ENCODE measurements at places on chromosomes 6 and 20.

GRCh38 chr6:41497994-41498393 lies 48.2 kb upstream of the FOXP4 start:
- no peak for DNase-seq

DNA sequence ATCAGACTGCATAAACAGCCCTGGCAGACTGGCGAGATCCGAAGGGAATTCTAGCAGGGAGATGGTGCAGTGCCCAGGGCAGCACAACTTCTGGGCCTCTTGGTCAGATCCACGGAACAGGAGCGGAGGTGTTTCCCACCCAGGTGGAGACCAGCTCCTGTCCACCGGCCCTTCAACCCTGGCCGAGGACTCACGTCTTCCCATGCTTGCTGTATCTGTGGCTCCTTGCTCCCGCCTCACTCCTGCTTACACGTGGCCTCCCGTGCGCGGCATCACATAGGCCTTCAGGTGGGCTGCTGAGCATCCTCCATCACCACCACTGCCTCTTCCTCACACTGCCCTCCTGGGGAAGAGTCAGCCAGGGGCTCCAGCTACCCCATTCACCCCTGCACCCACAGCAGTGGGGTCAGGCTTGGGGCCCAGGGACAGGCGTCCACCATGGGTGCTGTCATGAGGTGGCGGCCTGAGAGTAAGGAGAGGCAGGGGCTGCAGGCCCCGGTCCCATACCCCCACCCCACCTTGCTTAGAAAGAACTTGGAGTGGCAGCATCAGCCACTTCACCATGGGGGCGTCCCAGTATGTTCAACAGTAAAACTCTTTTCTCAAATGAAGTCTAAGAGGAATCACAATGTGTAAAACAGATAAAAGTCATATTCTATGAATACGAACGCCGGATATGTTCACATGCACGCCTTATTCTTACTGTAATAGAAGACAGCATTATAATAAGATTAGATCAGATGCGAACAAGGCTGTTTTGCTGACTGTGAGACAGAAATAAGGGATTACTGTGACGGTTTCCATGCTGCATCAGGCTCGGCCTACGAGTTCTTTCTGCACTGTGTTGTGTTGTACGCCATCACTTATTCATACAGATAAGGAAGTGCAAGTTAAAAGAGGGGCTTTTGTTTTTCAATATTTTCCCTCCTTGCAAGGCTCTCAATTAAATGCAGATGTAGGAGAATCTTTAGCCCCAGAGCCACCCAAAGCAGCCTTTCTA lies 165.4 kb downstream of the GRM4 start:
- no peak for DNase-seq

DNA sequence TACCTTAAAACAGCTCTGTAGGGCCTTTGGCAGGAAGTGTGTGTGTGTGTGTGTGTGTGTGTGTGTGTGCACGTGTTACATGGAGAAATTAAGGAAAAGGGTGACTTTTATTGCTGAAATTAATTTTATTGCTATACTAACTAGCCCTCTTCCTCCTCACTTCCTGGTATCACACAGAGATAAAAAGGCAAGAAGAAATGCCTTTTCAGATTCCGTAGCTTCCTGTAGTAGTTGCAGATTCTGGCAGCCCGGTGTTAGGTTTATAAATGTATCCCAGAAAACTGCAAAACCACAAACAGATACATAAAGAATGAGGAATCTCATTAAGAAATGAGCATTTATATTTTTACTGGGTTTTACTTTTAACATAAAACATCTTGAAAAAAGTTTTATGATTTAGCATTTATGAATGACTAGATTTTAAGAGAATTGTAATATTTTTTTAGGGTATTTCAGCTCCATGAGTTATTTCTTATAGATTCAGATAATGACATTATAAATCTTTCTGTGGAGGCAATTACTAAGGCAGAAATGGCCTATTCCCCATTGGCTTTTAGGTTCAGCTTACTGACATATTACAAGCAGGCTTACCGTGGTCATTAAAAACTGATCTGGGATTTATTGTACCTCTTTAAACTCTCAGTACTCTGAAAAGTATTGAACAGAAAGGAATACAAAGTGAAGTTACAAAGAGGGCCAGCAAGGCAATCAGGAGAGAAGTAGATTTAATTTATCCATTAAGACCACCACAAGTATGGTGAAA lies 249.1 kb upstream of the TSHZ2 start:
- DNase-seq = no peak

GRCh38 chr6:130020073-130020906 lies 1.9 kb downstream of the L3MBTL3 start:
- peak; percentile 41 for DNase-seq

DNA sequence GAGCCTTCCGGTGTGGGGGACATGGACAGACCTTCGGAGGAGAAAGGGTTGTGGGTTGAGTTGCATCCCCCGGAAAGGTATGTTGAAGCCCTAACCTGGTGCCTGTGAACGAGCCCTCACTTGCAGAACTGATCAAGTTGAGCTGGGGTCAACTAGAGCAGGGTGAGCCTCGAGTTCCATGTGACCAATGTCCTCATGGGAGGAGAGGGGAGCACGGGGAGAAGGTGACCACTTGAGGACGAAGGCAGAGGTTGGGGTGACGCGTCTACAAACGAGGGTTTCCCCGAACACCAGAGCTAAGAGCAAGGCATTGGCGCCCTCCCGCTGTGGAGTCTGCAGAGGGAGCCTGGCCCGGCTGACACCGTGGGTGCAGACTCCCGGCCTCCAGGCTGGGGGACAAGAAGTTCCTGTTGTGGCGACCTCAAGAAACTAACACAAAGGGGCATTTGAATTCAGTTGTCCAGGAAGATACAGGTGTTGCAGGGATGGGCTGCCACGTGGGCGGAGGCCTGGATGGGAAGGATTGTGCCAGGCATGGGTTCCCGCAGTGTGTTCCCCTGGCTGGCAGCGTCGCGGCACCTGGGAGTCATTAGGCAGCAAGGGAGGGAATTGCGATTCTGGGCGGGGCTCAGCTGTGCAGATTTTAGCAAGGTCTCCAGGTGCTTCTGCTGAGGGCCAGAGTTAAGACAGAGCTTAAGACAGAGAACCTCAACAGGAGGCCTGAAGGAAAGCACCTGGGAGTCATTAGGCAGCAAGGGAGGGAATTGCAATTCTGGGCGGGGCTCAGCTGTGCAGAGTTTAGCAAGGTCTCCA lies 20.4 kb upstream of the UNC93A start:
- no peak for DNase-seq

DNA sequence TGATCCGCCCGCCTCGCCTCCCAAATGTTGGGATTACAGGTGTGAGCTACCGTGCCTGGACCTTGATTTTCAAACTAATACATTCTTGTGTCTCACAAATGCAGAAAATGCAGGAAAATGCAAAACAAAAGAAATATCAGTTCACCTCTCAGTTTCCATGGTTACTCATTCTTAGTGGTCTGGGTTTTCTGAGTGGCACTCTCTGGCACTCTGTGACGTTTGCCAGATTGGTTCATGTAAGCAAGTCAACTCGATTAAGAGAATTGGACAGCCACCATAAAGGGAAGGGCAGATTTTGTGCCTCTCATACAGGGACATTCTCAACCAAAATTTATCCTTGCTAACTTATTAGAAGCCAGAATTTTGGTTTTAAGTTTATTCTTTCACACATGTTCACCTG lies 8.6 kb downstream of the CMTR1 start:
- no peak for DNase-seq

DNA sequence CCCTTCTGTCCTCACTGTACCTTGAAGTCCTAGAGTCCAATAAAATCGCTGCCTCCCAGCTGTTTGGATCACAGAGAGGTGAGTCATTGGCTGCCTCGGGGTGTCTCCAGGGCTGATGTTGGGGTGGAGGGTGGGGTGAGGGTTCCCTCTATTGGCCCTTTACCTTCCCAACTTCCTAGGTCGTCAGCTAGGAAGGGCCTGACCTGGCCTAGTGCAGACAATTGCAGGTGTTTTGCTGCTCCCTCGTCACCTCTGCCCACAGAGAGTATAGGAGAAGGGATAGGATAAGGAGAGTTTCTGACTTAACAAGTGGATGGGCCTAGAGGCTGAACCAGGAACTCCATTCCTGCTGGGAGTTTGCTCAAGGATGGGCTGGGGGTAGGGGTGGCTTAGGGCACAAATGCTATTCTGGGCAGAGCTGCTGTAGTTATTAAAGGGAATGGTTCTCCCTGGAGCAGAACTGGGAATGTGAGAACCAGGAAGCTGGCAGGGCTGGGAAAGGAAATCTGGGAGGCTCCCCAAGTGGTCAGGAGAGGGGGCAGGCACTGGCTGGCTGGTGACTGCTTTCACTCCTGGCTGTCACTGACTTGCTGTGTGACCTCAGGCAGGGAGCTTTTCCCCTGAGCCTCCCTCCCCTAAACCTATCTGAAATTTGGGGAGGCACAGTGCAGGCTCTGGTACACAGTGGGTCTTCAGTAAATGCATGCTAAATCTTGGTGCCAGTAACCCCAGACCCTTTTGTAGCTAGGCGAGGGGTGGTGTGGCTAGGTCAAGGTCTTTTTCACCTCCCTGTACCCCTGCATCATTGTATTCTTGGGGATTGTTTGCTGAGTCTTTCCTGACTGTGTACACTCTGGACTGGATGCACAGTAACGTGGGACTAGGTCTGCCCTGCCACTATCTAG lies 1.5 kb downstream of the TP53INP2 start:
- no peak for DNase-seq

- DNase-seq = no peak
Measured at GRCh38 chr20:13101276-13101675, 92.5 kb downstream of the SPTLC3 start.

DNA sequence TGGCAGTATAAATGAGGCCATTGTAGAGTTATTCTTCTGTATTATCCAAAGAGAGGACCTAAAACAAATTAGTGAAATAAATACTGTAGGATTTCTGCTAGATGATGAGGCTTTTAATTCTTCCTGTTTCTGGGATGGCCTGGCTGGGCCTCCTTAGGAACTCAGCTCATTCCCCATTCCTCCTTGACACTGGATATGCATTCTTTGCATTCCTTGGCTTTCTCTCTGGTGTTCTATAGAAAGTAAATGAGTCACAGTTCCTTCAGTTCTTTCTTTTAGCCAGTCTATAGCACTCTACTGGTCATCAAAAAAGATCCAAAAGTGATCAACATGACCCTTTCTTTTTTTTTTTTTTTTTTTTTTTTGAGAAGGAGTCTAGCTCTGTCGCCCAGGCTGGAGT lies 8.6 kb downstream of the OR10C1 start:
- no peak for DNase-seq

DNA sequence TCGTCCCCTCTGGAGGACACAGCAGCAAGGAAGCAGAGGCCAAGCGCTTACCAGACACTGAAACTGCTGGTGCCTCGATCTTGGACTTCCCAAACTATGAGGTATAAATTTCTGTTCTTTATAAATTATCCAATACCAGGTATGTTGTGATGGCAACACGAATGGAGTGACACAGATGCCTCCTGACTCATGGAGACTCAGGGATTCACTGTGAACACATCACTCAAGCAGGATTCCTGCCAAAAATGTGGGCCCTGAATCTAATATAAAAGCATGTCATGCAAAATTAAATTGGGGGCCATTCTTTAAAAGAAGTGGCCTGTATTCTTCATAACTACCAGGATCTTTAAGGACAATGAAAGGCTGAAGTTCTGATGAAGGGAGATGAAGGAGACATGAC lies 52.5 kb upstream of the SLC22A23 start:
- DNase-seq = no peak

- peak; percentile 82 for DNase-seq
Measured at GRCh38 chr20:3000852-3001523, 42.4 kb upstream of the GNRH2 start.

GRCh38 chr20:37990571-37991151 lies 42.6 kb downstream of the TTI1 start:
- DNase-seq = peak; percentile 69

GRCh38 chr6:15294504-15294903 lies 48.6 kb downstream of the JARID2 start:
- no peak for DNase-seq

DNA sequence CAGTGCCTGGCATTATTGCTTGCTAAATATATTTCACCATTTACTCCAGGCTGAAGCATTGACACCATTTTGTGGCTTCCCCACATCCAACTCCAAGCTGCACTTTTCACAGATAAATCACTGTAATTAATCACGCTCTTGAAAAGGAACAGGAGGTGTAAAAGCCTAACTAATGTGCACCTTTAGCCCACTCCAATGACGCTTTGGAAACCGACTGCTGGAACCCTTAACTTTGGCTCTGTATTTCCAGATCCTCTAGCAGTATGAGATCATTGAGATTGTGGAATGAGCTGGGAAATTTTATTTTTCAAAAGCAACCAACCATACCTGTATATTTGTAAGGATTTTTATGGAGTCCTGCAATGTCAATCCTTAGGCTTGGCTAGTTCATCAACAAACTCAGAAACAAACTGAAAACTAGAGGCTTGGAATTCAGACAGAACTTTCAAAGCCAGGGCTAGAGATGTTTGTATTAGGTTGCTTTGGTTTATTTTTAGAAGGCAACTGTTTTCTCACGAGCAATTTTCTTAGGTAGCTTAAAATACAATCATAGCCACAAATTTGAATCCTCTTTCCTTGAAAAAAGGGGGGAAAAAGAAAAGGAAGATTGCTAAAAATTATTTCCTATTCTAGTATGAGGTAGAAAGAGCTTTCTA lies 52.8 kb upstream of the UTRN start:
- peak; percentile 22 for DNase-seq

DNA sequence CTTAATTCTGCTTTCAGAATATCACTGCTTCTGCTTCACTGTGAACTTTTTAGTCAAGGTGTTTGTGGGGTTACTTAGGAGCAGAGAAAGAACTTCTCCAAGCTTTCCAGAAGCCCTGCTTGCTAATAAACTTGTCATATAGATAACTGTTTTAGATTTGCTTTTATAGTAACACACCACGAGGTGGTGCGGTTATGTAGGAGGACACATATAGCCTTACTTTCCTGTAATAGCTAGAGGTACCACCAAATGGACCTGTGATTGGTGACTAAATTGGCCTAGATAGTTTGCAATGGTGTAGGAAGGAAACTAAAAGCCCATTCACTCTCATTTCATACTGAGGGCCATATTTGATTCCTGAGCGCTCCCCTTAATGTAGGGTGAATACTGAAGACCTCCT lies 52.3 kb upstream of the BCLAF1 start:
- no peak for DNase-seq

GRCh38 chr6:82976179-82976578 lies 89.5 kb downstream of the UBE3D start:
- peak; percentile 41 for DNase-seq

- DNase-seq = no peak
Measured at GRCh38 chr20:6698723-6699122, 68.8 kb upstream of the BMP2 start.

DNA sequence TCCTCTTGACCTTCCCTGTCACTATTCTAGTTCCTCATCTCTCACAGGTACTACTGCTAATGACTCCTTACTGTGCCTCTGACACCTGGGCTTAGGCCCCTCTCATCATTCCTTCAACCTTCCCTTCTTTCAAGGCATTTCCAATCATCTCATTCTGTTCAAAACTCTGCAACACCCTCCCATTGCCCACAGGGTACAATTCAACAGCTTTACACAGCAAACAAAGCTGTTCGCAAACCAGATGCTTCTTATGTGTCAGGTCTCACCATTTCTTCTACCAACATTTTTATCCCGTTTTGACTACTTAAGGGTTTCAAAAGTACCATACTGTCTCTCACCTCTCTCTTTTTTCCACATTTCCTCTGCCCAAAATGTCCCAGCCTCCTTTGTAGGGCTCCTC lies 84.4 kb upstream of the ID4 start:
- no peak for DNase-seq

- DNase-seq = no peak
Measured at GRCh38 chr6:107173779-107174178, 58.5 kb upstream of the BEND3 start.

GRCh38 chr6:51152594-51152993 lies 333.9 kb downstream of the TFAP2B start:
- no peak for DNase-seq

- no peak for DNase-seq
Measured at GRCh38 chr6:103874575-103874974, 985.1 kb downstream of the HACE1 start.

GRCh38 chr20:57190536-57191264 lies 75.7 kb downstream of the BMP7 start:
- no peak for DNase-seq
